ENCODE measurements at places on chromosomes 7 and 10. TPM values are rescaled to one million over a fixed set of nuclear protein-coding genes. Genes with fewer than 3 reads are reported as not detected.

Gene PTER
- total RNA-seq: 16.7 TPM

Gene RBP4
- not detected for total RNA-seq

Gene PHYHIPL
- not detected for total RNA-seq

DNA sequence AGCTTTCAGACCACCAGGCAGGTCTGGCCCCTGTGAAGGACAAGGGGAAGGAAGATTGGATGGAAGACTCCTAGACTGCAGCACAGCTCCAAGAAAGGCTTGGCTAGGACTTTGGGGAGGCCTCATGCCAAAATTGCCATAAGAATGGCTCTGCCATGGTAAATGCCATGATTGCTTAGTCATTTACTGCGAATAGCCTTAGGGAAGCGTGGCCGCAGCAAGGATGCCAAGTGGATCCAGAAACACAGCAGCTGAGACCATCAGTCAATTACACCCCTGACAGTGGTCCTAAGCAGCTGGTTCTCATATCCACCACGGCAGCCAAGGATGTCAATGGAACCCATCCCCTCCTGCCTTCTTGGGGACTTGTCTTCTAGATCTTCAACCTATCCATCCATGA lies 88.2 kb upstream of the AUTS2 start:
- H3K27me3 ChIP-seq: no peaks in the 10 kb centered on the region
- H3K4me1 ChIP-seq: no peaks in the 10 kb centered on the region

GRCh38 chr10:118407777-118408176 lies 65.7 kb upstream of the FAM204A start:
- no peak overlapping the region for H3K27ac ChIP-seq
- H3K4me1 ChIP-seq: no peaks in the 10 kb centered on the region
- peaks cover 3% of the 10 kb centered on the region for H3K27me3 ChIP-seq
- H3K4me3 ChIP-seq: no peak overlapping the region

DNA sequence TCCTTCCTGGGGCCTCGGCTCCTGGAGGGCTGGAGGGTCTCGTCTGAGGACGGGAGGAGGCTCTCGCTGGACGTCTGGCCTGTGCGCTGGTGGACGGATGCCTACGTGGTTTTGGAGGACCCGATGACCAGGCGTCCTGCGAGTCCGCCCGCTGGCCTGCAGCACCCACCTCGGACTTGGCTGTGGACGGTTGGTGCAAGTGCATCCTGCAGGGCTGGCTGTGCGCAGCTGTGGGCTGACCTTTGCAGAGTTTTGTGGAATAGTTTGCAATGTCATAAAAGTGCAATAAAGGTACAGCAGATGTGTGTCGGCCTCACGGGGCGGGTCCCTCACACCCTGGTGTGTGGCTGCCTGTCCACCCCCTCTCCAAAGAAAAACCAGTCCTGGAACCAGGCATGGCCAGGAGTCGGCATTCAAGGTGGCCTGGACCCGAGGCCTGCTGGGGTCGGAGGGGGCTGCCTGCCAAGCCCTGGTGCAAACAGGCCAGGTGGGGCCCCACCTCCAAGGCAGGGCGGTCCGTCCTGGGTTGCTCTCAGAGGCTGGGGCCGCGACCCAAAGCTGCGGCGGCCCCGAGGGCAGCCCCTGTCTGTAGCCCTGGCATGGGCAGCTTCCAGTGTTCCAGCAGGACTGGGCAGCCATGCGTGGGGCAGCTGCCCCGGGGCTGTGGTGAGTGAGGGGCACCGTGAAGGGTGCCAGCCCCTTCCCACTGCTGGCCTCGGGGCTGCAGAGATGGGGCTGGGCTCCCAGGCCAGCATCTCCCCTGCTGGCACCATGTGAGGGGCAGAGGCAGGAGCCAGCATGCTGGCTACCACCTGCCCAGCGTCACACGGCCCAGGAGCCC lies 29.3 kb upstream of the FOXL3 start:
- no peak overlapping the region for H3K4me3 ChIP-seq
- DNase-seq: no peak
- H3K4me1 ChIP-seq: peaks cover 2% of the 10 kb centered on the region

DNA sequence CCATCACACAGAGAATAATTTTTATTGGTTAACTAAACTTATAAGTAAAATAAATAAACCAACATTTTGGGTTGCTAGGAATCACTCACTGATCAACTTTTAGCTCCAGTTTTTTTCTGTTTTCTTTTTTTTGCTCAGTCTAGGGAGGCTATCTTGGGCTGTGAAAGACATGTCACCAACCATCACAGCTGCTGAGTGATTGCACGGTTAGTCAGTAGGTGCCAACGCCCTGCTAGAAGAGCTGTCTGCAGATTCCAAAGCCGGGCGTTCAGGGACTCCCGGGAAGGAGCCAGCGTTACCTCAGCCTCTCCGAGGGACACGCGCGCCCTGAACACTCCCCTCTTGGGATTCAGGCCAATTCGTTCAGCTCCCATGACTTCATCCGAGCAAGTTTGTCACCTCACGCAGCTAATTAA lies 604 bp upstream of the STAM start:
- H3K4me3 ChIP-seq: peak overlapping the region; percentile 88
- peak; percentile 42 for DNase-seq
- peaks cover 11% of the 10 kb centered on the region for H3K36me3 ChIP-seq
- peaks cover 43% of the 10 kb centered on the region for H3K4me1 ChIP-seq

- H3K27me3 ChIP-seq: peaks cover 6% of the 10 kb centered on the region
- DNase-seq: no peak
- peaks cover 2% of the 10 kb centered on the region for H3K36me3 ChIP-seq
- H3K27ac ChIP-seq: no peak overlapping the region
- H3K4me3 ChIP-seq: no peak overlapping the region
- peaks cover 15% of the 10 kb centered on the region for H3K4me1 ChIP-seq
Observed at GRCh38 chr7:148607151-148607661, 16.6 kb downstream of the C7orf33 start.

GRCh38 chr7:17689361-17689902 lies 250.9 kb downstream of the SNX13 start:
- H3K4me3 ChIP-seq: no peak overlapping the region
- H3K27ac ChIP-seq: no peak overlapping the region
- H3K4me1 ChIP-seq: no peaks in the 10 kb centered on the region
- no peaks in the 10 kb centered on the region for H3K27me3 ChIP-seq

Measured in activated naive CD4-positive, alpha-beta T cell treated with anti-CD3 and anti-CD28 coated beads for 36 hours (primary cell).